Naive thymus-derived CD4-positive, alpha-beta T cell (primary cell): ENCODE measurements at places on chromosomes 6 and 20. TPM values are rescaled to one million over a fixed set of nuclear protein-coding genes. Genes with fewer than 3 reads are reported as not detected.

SLC35D3 gene
- not detected in 2 replicates for total RNA-seq

BTN1A1 gene
- not detected for total RNA-seq

WFDC12 gene
- total RNA-seq: not detected in 2 replicates

SCUBE3 gene
- not detected for total RNA-seq

THBS2 gene
- not detected for total RNA-seq
